Karpas-422 (cell line): ENCODE measurements at places on chromosomes 7 and 10. TPM values are rescaled to one million over a fixed set of nuclear protein-coding genes. Genes with fewer than 3 reads are reported as not detected.

DNA sequence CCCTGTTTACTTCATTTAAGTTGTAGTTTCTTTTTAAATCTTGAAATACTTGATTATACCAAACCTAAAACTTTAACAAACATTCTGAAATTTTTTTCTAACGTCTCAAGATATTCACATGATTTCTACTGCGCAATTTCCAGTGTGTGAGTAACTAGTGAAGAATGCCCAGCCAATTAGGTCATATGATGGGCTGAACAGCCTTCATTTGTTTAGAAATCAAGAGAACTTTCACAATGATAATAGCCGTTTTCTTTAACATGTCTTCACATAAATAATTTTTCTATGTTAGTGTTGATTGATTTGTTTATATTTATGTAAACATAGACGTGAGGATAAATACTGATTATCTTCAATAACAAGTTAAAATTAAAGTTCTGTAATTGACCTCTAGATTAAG lies 21.8 kb downstream of the STAM start:
- DNase-seq: no peak

ERVW-1 gene
- total RNA-seq: not detected in 2 replicates

ETV1 gene
- total RNA-seq: not detected in 2 replicates

CROT gene
- 11.8 and 15.3 TPM in 2 replicates for total RNA-seq

ADIRF gene
- total RNA-seq: not detected in 2 replicates

FAM131B gene
- 0.11 TPM in 1 of 2 replicates, not detected in the other for total RNA-seq

MEOX2 gene
- not detected in 2 replicates for total RNA-seq

STOX1 gene
- total RNA-seq: 15.9 and 19.8 TPM in 2 replicates
